ENCODE measurements at places on chromosomes 4 and X. TPM values are rescaled to one million over a fixed set of nuclear protein-coding genes. Genes with fewer than 3 reads are reported as not detected.

DNA sequence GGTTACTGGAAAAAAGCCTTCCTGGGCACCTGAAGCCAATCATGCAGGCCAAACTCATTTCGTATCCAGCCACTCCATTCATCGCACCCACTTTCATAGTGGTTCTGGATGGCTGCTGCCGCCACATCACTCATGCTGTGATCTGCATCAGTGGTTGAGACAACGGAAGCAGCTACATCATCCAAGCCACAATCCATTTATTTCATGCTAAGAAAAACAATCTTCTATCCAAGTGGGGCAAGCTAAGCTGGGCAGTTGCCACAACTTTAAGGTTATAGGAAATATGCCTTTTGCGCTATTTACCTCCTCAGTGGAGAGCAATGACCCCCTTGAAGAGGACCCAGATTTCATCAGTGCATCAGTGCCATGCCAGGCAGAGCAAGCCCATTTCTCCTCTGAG lies 124.6 kb downstream of the GRIA3 start:
- no peak for DNase-seq

DNA sequence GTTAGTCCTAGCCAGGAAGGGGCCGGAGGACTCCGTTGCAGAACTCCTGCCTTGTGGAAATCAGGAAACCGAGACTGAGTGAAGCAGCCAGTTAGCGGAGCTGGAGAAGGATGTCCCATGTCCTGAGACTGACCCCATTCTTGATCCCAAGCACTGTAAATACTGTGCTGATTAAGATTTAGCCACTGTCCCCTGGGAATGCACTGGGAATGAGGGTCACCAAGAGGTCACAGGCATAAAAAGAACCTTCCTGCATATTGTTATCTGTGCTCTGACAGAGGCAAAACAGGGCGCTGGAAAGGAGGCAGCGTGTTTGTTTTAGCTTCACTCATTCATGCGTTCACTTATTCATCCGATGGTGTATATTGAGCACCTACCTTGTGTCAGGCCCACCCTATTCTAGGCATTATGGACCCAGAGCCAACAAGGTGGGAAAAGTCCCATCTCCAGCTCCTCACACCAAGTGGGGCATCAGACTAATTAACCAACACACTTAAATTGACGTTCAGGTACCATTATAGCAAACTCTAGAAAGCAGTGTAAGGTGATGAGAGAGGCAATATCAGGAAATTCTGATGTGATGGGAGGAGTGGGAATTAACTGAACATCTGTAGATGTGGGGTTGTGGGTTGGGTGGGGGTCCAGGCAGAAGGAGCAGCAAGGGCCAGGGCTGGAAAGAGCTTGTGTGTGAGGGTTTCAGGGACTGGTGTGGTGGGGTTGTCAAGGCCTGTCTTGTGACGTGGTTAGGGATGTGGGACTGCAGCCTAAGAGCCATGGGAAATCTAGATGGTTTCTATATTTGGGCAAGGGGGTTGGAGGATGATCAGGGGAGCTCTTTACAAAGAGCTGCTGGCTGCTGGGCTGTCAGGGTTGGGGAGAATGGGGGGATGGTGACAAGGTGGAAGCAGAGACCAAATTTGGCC lies 10.6 kb upstream of the SLC2A9 start:
- DNase-seq: no peak

GRCh38 chrX:137118136-137118535 lies 84.3 kb upstream of the GPR101 start:
- DNase-seq: no peak

S100G gene
- total RNA-seq: not detected

GRCh38 chrX:148298737-148299136 lies 201.7 kb upstream of the AFF2 start:
- DNase-seq: no peak

P2RY10 gene
- not detected for total RNA-seq

TLR1 gene
- 0.82 TPM for total RNA-seq

GRCh38 chr4:158094413-158095134 lies 78.3 kb downstream of the GASK1B start:
- DNase-seq: peak; percentile 43

DNA sequence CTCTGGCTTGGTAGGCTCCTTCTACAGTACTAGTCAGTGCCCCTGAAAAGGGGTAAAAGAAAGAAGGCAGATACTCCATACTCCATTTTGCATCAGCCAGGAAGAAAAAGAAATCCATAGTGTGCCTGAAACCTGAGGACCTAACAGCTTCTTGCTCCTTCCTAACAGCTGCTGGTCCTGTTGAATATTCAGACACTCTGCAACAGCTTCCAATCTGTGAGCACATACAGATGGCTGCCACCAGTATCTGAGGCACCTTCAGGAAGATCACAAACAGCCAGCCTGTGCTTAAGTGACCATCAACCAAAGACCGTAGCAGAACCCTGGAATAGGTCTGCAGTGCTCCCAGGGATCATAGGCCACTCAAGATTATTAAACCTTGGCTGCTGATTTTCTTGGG lies 4.3 kb downstream of the GIMD1 start:
- DNase-seq: no peak

GUCY1A1 gene
- total RNA-seq: 52.2 TPM

DNA sequence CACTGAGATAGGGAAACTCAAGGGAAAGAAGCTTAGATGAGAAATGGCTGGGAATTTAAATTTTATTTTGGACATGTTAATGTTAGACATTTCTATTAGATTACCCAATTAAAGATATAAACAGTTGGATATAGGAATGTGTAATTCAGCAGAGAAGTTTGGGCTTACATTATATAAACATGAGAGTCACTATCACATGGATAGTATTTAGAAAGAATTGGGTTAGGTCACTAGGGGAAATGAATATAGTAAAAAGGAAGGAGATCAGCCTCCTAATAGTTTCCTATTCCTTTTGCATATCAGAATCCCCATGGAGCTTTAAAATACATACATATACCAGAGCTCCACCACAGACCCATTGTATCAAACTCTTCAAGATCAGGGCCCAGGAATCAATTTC lies 19.6 kb upstream of the CXCL5 start:
- no peak for DNase-seq

DNA sequence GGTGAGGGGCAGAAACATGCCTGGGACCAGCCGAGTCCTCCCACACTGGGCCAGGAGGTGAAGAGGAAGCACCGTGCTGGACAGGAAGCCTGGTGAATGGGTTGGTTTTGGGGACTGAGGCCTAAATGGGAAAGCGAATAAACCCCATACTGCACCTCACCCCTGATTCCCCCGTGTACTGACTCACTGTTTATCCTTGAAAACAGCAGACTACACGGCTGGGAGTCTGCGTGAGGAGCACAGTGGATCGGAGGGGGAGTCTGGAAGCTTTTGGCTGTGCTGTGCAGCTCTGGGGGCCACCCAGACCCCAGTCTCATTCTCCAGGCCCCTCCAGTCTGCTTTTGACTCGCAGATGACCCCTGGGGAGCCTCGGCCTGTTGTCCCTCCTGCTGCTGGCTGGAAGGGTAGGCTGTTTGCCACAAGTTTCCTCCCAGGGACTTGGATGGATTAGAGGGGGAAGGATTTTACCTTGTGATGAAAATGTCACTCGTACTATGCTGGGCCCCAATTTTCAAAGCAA lies 90.0 kb downstream of the PSAPL1 start:
- no peak for DNase-seq

- no peak for DNase-seq
These were observed 232.4 kb downstream of the MAML3 start for GRCh38 chr4:139921429-139922184.

DNA sequence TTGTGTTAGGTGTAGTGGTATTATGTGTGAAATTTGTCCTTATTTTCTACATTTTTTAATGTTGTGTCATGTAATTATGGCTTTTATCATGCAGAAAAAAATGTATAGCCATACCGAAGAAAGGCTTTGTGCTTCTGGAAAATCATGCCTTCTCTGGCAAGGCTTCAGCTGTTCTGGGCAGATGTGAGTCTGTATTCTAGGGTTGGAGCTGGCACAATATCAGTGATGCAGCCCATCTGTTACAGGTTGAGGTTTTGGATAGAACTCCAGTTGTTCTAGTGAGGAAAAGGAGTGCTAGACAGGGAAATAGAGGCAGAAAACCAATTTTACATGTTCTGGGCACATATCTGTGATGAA lies 44.8 kb upstream of the PRSS12 start:
- no peak for DNase-seq

DNA sequence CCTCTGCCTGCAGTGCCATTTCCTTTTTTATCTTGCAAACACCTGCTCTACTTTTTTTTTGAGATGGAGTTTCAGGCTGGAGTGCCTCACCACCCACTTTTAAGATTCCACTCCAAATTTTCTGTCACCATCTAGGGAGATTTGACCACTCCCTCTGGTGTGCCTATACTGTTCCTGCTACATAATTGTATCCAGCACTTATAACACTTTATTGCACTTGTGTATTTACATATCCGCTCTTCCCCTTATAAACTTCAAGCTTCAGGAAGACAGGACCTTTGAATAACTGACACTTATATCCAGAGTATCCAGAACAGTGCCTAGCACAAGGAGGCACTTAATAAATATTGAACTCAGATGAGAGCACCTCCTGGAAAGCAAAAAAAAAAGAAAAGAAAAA lies 6.2 kb upstream of the CENPI start:
- no peak for DNase-seq
